ENCODE measurements at places on chromosomes 3 and 15.

DNA sequence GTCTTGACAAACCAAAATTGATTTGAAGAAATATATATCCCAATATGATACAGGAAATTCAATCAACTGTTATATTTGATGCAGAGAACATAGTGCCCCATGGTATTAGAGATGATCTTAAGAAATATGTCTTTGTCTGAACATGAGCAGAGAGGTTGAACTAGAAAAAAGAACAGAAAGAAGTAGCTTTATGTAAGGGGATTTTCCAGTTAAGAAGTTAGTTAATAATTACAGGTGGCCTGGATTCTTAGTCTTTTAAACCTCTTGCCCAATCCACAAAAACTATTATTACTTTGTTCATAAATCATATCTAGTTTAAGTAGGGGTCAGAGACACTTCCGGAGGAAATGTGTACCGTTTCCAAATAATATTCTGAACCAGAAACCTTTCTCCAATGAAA lies 1186.7 kb upstream of the EPHA6 start:
- no peak for DNase-seq

DNA sequence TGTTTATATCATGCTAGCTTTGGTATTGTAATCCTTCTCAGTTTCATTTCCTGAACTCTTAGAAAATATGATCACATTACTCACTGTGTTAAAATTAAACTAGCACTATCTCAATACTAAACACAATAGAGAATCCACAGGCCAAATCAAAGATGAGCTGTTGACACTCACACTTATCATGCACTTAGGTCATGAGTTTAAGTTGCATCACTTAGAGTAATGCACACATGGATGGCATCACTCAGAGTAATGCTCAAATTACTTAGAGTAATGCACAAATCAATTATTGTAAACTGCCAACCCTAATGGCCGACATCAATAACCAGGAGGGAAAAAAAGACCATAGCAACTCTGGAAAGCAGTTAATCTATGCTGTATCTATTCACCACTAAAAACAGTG lies 40.0 kb upstream of the MCF2L2 start:
- DNase-seq = no peak

DNA sequence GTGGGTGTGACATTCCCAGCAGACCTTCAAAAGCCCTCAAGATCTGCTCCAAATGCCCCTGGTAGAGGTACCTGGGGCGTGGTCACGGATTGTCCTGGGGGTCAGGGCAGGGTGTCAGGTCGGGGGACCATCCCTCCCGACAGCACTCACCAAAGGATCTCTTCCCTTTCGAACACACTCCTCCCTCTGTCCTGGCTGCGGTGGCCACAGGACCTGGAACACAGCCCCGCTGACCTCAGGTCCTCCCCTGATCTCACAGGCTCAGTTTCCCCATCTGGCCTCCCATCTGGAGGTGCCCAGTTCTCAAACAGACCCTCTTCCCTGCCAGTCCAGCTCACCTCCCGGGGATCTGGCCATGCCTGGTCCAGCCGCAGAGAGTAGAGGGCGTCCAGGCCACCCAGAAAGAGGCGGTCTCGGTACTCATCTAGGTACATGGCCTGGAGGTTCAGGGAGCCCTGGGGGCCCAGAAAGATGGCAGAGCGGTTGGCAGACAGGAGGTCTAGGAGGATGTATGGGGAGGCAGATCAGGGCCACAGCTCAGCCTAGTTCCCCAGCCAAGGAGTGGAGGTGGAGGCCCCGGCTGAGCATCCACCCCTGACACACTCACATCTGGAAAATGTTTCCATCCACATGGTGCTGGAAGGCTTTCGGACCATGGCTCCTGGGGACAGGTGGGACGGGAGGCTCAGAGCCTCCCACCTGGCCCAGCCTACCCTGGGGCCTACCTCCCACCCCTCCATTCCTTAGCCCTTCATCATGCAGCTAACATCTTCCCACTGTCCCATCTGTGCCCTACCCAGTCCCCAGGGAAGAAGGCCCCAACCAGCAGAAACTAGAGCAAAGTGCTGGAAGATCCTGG lies 2.3 kb downstream of the SEMA3G start:
- DNase-seq = no peak

GRCh38 chr3:40516201-40516600 lies 8.6 kb upstream of the ZNF621 start:
- DNase-seq = peak; percentile 13

GRCh38 chr3:191066669-191067068 lies 132.4 kb upstream of the OSTN start:
- peak; percentile 81 for DNase-seq

GRCh38 chr3:69164296-69164695 lies 41.9 kb upstream of the LMOD3 start:
- no peak for DNase-seq

GRCh38 chr3:188946351-188947240 lies 225.2 kb upstream of the TPRG1 start:
- DNase-seq = peak; percentile 65

DNA sequence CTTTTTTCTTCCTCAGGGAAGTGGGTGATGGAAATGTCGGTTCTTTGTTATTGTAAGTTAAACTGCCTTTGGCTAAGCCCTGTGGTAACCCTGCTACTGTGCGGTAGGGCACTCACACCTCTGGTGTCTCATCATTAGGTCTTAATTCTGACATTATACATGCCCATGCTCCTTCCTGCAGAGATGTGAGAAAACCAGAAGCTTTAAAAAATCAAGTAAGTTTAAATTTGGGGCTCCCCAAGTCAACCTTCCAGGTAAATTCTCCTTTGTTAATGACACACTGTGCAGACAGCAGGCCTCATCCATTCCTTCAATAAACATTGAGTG lies 155.8 kb downstream of the FAM43A start:
- DNase-seq = no peak

GRCh38 chr3:81198756-81199155 lies 562.7 kb downstream of the GBE1 start:
- no peak for DNase-seq

GRCh38 chr3:38536671-38537070 lies 40.5 kb downstream of the EXOG start:
- DNase-seq = no peak

DNA sequence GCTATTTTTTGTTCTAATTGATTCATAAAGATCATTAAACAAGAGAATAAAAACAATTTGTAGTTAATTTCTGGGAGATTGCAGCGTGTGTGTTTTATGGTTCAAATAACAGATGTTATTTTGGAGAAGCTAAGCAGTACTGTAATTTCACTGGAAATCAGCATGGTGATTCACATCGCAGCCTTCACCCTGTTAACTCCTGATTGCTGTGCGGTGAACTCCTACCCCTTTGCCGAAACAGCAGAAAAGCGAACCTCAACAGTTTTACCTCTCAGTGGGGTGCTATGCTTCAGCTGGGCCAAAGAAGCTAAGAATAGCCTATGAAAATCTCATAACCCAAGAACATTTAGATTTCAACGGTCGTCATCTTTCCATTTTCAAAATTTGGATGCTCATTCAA lies 441.5 kb upstream of the RARB start:
- DNase-seq = no peak

- no peak for DNase-seq
These were observed 206.6 kb downstream of the FOXP1 start for GRCh38 chr3:71376911-71377310.

- no peak for DNase-seq
These were observed 769.5 kb downstream of the TUSC7 start for GRCh38 chr3:117479095-117479494.

- DNase-seq = peak; percentile 83
These were observed 20.9 kb downstream of the FBLN2 start for GRCh38 chr3:13569641-13570390.

GRCh38 chr3:127908202-127908601 lies 6.8 kb upstream of the KBTBD12 start:
- DNase-seq = no peak

DNA sequence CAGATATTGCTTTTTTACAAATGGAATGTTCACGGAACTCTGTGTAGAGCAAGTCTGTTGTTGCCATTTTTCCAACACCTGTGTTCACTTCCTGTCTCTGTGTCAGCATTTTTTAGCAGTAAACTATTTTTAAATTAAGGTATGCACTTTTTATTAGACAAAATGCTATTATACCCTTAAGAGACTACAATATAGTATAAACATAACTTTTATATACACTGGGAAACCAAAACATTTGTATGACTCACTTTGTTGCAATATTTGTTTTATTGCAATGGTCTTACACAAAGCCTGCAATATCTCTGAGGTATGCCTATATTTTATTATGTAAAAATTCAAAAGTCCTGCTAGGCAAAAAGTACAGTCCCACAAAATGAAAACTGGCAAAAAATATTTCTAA lies 39.8 kb upstream of the FGF7 start:
- DNase-seq = peak; percentile 20

GRCh38 chr3:48039487-48040190 lies 23.4 kb upstream of the MAP4 start:
- DNase-seq = peak; percentile 92

DNA sequence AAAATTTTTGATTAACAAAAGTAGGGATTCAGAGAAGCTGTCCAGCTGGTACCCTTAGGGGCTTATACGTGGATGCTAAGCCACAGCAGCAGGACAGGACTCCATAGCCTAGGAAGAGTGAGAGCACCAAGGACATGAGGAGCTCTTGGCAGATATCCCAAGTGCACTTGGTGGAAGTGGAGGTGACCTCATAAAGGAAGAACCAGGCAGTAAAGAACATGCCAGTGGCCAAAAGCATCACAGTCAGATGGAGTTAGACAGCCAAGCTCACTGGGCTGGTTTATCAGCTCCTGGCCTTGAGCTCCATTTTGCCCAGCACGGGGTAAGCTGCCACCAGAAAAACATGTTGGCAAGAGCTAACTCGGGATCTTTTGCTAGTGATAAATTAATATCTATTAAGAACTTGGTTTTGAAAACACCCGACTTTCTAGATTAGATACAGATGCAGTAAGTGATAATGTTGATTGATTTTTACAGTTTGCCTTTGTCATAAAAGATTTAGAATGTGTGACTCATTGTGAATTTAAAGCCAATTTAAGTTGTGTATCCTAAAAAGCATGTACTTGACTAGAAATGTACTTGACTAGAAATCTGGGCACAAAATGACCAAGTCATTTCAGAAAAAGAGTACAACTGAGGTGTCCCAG lies 108.0 kb downstream of the CMSS1 start:
- DNase-seq = peak; percentile 87

GRCh38 chr3:24443476-24443875 lies 51.2 kb downstream of the THRB start:
- DNase-seq = no peak

- no peak for DNase-seq
These were observed 305.5 kb upstream of the DPH6 start for GRCh38 chr15:35851491-35851890.
